ENCODE measurements at places on chromosomes 2 and 18.

GRCh38 chr2:200443916-200444315, 66.0 kb downstream of the KCTD18 start:
- DNase-seq = no peak

- DNase-seq = no peak
Measured at GRCh38 chr2:144349674-144350073, 170.2 kb downstream of the ZEB2 start.

DNA sequence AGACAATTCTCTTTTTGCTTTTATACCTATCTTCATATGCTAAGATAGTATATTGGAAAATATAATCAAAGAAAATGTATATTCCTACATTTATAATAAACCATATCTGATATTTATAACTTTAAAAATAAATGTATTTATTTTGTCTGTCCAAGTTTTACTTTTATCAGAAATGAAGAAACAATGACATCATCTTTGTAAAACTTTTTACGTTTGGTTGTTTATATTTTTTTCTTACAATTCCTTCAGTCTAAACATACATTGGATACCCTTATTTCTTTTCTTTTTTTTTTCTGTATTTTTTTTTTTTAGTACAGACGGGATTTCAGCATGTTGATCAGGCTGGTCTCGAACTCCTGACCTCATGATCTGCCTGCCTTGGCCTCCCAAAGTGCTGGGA, 1577.0 kb upstream of the SLC39A10 start:
- no peak for DNase-seq

DNA sequence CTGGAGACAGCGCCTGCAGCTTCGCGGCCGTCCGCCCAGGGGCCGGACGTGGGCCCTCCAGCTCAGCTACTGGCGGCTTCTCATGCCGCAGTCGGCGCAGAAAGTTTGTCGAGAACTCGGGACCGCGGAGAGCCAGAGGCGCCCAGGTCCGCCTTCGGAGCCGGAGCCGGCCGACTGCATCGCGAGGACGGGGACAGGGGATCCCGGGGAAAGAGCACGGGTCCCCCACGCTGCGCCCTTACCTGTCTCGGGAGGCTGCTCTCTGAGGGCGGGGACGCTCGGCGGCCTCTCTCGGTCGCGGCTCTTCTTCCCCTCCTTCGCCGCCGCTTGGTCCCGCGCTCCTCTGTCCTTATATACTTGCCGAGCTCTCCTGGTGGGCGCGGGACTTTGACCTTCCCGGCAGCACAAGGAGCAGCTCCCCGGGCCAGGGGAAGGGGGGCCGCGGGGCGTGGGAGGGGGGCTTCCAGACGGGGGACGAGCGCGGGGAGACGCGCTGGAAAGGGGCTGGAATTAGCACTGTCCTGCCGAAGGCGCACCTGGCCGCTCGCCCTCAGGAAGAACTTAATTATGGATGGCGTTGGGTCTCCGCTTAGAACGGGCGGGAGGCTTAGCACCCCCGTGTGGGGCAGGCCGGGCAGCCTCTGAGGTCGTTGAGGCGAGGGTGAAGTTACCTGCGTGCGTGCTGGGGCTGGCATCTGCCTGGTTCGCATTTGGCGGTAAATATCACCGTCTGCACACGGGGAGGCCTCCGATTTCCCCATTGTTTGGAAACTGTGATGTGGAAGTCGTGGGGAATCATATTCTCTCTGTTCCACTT, at the start of gene POMC:
TSS of gene POMC (minus strand) at position 325 of the 817 bp plus-strand sequence. CDS start 3,808 bp downstream, outside the sequence.
- no peak for DNase-seq

- DNase-seq = no peak
Measured at GRCh38 chr2:68857855-68858456, 13.2 kb downstream of the BMP10 start.

DNA sequence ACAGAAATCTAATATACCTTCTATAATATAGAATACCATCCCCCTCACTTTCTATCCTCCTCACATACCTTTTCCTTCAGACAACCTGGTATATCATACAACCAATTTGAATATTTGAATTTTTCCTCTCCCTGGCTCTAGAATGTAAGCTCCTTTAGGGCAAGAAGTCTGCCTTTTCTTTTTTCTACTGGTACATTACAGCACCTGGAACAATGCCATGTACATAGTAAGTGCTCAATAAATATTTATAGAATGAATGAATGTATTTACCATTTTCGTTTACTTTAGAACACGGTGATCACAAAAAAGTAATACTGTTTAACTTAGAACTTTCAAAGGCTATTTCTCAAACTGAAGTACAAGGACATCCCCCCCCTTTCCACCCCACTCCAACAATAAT, 187.6 kb downstream of the STK39 start:
- no peak for DNase-seq

- DNase-seq = no peak
Measured at GRCh38 chr2:169711751-169712509, 17.7 kb downstream of the PHOSPHO2 start.

DNA sequence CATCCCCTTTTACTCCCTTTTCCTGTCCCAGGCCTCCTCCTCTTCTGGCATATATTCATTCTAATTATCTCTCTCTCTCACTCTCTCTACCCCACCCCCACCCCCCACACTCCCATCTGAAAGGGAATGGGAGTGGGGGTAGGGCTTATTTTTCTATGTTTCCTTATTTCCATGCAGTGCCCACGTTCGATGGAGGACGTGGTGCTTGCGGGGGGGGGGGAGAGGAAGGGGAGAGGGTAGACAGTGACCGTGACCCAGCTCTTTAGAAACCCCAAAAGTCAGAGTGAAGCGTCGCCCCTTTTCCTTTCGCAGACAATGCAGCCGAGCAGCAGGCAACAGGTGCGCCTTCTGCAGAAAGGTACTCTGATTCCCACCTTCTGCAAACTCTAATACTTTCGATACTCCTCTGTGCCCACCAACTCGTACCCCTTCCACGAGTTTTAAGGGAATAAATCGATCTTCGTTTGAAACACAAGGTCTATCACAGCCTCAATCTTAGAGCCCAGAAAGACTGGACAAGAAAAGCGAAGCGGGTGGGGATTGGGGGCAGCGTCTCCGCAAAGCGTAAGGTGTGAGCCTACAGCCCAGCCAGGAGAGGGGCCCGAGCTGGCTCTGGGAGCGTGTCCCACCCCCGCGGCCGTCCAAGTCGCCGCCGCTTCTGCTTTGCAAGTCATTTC, 891 bp upstream of the NR4A2 start:
- no peak for DNase-seq
